ENCODE measurements at places on chromosomes 1 and 21.

DNA sequence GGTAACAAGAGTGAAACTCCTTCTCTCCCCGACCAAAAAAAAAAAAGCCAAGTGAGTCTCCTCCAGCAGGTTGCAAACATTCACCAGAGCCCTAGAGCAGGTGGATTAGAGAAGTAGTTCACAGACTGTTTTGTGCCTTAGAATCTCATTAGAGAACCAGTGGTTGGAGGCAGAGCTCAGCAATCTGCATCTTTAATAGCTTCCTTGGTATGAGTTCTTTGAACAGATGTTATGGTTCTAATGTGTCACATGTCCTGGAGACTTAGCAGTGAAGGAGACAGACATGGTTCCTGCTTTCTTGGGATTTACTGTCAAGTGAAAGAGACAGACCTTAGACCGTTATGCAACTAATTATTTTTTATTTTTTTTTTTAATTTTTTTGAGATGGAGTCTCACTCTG, 26.8 kb downstream of the SESN2 start:
- no peak for DNase-seq

GRCh38 chr1:175174309-175175102, 18.1 kb downstream of the KIAA0040 start:
- no peak for DNase-seq

DNA sequence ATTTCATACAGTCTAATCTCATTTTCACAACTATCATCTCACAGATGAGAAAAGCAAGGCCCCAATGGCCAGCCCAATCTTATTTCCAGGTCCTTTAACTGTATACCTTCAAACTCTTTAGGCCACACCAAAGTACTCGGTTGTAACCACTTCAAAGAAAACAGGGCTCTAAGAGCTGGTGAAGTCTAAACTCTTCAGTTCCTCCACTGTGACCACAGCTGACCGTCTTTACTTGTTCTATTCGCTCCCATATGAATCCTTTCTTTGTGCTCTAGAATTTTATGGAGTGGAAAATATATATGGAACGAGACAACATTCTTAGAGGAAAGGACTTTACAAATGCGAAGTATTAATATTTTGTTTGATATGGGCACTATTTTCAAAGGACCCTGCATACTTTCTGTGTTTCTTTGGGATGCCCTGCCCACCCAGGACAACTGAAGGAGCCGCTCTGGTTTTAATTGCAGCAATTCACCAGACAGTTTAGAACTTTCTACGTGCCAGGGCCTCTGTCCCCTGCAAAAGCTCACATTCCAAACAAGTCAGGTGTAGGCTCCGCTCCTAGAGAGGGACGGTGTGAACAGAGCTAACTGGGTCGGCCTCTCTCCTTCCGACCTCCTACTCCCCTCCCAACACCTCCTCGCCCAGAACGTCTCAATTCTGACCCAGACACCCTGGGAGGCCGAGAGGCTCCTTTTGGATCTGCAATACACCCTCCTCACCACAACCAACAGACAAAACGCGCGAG, 15.7 kb downstream of the IER5 start:
- DNase-seq, result no peak

DNA sequence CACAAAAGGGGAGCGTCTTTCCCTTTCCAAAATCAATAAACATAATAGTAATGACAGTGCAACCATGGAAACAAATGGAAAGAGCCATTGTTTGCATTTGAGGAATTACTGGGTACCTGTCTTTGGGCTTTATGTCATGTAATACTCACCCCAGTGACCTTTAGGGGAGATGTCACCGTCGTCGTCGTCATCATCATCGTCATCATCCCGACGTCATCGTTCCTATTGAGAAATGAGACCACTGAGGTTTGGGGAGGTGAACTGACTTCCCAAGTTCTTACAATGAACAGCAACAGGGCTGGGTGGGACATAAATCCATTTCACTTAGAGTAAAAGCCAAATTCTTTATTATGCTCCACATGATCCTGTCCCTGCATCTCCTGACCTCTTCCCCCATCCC, 168.9 kb upstream of the KAZN start:
- no peak for DNase-seq

DNA sequence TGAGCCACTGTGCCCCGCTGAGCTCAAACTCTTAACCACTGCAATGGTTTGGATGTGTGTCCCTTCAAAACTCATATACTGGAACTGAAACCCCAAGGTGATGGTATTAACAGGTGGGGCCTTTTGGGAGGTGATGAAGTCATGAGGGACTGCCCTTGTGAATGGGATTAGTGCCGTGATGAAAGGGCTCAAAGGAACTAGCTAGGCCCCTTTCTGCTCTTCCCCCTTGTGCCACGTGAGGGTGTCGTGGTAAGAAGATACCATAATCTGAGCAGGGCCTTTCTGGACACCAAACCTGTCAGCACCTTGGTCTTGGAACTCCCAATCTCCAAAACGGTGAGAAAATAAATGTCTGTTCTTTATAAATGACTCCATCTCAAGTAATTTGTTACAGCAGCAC, 45.5 kb upstream of the SPOCD1 start:
- DNase-seq, result no peak
